ENCODE measurements at places on chromosomes 1 and 21.

- DNase-seq = no peak
These were observed 49.9 kb upstream of the GUCA2A start for GRCh38 chr1:42214447-42214871.

DNA sequence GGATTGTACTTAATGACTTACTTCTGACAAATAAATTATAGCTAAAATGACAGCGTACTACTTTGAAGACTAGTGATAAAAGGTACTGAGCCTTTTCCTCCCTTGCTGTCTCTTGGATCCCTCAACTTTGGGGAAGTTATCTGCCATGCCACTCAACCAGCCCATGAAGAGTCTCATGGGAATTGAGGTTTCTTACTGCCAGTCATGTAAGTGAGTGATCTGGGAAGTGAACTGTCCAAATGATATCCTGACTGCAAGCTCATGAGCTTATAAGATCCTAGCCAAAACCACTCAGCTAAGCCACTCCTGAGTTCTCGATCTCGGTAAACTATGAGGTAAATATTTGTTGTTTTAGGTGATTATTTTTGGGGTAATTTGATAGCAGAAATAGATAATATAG, 247.8 kb downstream of the NCAM2 start:
- no peak for DNase-seq

DNA sequence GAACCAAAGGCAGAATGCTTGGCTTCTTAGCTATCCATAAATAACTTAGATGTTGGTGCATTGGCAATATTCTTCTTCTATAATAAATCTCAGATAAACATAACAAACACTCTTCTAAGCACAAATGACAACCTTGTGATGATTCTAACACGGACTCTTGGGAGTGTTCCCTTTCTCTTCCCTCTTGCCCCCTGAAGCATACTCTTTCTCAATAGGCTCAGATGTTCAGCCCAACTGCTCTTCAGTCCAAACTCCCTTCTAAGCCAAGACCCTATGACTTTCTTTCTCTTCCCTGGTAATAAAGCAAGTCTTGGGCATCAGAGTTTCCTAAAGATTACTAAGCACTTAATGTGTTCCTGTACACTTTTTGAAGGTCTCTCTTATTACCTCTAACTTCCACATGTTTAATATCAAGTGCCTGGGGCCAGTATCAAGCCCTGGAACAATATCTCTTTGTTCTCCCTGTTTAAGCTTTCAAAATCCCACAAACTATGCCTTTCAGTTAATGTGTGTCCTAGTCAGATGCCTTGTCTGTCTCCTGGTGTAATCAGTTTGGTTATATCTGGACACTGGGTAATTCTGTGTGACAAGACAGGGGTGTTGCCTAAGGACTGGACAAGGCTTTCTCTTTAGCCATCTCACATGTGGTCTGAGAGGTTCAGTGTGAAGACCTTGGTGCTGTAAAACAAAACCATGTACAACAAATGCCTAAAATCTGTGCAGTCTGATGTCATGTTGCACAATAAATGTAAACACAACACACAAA, 92.9 kb upstream of the IVNS1ABP start:
- DNase-seq = no peak

GRCh38 chr1:8384577-8384976, 66.7 kb downstream of the SLC45A1 start:
- no peak for DNase-seq

DNA sequence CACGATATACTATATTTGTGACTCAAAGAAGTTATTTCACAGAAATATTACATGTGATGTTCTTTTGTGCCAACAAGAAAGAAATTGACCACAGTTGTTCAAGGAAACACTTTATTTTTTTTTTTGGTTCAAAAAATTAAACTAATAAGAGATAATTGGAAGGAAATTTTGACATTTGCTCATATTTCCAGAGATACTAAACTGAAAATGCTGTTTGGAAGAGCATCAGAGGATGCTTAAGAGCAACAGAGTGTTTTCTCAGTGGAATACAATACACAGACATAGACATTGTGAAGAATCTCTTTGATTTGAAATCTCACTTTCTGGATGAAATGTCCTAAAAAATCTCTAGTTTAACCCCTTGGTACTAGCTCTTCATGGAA, 760.4 kb upstream of the CXADR start:
- no peak for DNase-seq

DNA sequence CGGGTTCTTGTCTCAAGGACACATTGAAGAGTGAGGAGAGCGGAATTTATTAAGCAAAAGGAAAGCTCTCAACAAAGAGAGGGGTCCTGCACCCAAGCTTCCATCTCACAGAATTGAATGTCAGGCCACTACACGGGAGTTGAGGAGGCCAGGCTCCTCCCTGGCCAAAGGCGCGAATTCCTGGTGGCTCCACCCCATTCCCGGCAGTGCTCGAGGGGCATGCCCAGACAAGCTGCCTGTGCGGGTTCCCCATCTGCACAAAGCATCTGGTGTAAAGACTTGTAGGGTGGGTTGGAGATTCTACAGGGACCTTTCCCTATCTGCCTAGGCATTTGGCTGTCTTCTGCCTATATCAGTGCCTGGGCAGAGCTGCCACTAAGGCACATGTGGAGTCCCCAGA, 648.5 kb upstream of the PKN2 start:
- DNase-seq = no peak

- DNase-seq = no peak
These were observed 859 bp upstream of the ERMAP start for GRCh38 chr1:42815941-42816584.

- no peak for DNase-seq
These were observed 72.9 kb downstream of the PLA2G4A start for GRCh38 chr1:186901631-186902030.

GRCh38 chr21:25559746-25560145, 47.5 kb downstream of the MRPL39 start:
- DNase-seq = no peak

- DNase-seq = no peak
These were observed 95.6 kb downstream of the ZNF281 start for GRCh38 chr1:200314085-200314750.

DNA sequence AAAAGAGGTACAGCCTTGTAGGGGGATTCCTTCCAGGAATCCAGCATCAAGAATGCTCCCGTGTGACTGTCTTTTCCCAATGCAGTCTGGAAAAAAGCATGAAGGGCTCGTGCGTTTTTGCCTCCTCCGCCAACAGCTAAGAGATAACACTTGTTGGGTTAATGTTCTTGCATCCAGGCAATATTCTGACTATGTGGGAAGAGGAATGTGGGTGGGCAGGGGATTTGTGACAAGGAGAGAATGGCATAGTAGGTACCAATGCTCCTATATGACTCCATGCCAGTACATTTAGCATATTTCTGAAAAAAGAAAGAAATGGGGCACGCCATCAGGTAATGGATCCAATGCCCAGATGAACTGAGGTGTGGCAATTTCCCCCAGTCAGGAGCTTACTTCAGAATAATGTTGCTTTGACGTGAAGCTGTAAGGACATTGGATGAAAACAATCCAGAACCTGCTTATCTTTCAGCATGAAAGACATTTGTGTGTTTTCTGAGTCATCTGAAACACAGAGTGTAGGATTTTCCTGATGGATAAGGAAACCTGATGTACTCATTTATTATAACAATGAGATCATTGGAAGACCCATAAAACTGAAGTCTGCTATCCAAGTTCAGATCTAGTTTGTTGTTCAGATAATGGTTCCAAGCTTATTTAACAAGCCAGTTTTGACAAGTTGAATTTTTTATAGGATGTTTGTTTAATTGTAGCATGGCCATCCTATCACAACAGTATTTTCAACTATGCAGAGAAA, 105.5 kb downstream of the LYPLAL1 start:
- DNase-seq = no peak

DNA sequence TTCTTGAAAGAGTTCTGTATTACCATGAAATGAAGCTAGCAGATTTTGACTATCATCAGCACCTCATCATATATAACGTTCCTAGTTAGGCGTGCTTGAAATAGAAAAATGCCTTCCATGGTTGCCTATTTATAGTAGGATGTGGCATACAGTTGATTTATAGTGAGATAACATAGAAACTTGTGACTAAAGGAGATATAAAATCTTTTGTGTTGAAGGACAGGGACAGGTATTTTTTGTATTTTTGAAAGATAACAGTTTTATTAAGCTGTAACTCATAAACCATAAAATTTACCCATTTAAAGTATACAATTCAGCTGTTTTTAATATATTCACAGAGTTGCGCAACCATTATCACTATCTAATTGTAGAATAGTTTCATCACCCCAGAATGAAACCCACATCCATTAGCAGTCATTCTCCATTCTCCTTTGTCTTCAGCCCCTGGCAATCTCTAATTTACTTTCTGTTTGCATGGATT, 19.3 kb downstream of the SPEN start:
- DNase-seq = no peak

- DNase-seq = no peak
These were observed 77.8 kb upstream of the KAZN start for GRCh38 chr1:14520514-14521163.

- DNase-seq = no peak
These were observed 21.8 kb downstream of the TGFBR3 start for GRCh38 chr1:91864017-91864700.

DNA sequence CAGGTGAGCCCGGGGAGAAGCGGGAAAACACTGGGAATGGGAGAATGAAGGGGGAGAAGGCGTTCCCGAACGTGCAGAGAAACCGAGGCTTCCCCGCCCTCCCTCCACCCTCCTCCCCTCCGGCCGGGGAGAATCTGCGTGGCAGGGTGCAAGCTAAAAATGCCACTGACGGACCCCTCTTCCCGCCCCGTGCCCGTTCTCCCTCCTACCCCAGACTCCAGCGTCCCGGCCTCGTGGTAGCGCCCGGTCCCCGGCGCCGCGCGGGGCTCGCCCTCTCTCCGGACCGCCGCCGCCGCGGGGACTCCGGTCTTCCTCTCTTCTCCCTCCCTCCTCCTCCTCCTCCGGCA, 81.6 kb upstream of the AK4 start:
- DNase-seq = no peak

GRCh38 chr1:237115035-237115434, 73.1 kb downstream of the RYR2 start:
- DNase-seq = no peak

DNA sequence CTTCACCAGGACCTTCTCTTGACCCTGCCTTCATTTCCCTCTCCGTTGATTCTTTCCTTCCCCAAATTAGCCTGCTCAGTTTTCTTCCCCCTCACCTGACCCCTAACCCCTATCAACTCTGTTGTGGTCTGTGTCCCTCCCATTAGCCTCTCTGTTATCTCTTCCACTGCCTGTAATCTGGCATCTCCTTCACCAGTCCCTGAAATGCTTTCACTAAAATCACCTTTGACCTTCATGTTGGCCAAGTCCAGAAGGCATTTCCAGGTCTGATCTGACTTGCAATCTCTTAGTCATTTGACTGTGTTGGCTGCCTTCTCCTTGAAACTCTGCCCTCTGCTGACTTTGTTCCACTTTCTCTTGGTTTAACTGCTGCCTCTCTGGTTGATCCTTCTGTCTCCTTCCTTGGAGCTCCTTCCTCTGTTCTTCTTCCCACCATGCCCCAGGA, 28.2 kb downstream of the ATP8B2 start:
- DNase-seq = no peak

DNA sequence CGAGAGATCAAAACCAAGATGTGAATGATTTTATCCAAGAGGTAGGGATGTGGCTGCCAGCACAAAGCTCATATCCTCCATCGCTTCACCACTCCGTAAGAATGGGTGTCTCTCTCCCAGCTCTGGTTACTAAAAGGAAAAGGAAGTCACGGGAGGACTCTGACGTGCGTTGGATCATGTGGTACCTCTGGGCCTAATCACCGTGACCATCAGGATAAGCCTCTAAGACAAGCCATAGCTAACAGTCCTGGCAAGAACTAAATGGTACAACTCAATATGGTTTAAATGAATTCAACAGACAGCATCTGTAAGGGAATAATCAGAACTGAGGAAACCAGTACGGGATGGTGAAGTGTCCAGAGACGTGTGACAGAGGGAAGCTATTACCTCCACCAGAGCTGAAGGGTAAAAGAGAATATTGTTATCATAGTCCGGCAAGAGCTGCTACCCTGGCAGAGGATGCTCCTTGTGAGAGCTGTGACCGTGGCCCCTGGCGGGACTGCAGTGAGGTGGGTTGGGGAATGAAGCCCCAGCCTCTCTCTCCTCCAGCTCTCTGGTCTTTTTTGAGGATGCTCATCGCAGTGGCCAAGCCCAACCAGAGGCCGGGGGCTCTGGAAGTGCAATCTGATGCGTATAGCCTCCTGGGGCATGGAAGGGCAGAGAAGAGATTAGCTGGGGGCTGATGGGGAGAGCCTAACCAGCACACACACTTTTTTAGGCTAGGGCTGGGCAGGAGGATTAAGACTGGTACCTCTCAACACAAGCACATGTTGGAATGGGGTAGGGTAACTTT, 54.2 kb downstream of the KIAA1614 start:
- no peak for DNase-seq

DNA sequence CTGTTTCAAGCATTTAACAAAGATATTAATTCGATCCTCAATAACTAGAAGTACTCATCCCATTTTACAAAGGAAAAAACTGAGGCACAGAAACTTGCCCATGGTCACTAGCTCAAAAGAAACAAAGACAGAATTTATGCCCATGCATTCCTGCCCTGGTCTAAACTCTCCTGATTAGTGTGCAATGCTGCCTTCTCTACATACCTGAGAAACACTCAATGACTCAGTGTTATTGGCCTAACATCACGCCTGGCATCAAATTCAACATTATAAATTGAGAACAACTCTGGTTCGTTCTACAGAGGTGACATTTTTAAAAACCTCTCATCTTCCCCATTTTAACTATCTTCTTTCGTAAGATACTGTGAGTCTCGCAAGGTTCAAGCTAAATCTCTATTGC, 5.2 kb downstream of the APP start:
- no peak for DNase-seq

DNA sequence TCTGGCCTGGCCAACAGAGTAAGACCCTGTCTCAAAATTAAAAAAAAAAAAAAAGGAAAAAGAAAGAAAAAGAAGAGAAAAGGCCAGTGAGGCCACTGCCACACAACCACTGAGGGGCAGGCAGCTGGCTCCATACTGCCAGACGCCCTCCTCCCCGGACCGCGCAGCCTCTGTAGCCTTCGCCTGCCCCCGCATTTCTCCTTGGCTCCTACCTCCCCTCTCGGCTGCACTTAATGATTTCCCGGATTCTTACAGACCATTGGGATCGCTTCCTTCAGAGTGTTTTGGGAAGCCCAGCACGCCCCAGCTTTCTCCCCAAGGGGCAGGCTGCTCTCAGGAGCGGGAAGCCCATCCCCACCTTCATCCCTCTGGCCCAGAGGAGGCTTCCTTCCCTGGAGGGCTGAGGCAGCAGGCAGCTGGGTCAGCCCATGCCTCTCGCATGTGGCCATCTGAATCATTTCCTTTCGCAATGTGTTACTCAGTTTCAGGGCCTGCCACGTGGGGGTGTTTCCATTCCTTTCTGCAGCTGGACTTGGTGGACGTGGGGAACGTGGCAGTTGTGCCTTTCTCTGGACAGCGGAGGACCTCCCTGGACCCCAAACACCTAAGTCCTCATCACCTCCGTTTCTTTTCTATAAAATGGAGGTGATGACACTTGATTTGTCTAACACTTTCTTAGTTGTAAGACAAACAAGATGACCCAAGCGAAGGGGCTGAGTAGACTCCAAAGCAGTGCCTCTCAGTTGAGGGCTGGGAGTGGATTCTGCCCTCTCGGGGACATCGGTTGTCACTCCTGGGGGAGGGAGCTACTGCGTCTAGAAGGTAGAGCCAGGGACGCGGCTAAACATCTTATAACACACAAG, 2.3 kb downstream of the SLC2A5 start:
- no peak for DNase-seq

GRCh38 chr1:33232716-33233115, 23.6 kb upstream of the ZNF362 start:
- DNase-seq = no peak

- DNase-seq = no peak
These were observed 302.3 kb upstream of the RUNX1 start for GRCh38 chr21:35351434-35351833.

GRCh38 chr1:184892116-184892515, 82.2 kb downstream of the NIBAN1 start:
- DNase-seq = no peak

Measured in stimulated activated CD4-positive, alpha-beta T cell treated with anti-CD3 and anti-CD28 coated beads, Interleukin-1b, Interleukin-23, amount 100 ng/mL, for 1 hour (primary cell).